ENCODE measurements at places on chromosomes 12 and 14.

DNA sequence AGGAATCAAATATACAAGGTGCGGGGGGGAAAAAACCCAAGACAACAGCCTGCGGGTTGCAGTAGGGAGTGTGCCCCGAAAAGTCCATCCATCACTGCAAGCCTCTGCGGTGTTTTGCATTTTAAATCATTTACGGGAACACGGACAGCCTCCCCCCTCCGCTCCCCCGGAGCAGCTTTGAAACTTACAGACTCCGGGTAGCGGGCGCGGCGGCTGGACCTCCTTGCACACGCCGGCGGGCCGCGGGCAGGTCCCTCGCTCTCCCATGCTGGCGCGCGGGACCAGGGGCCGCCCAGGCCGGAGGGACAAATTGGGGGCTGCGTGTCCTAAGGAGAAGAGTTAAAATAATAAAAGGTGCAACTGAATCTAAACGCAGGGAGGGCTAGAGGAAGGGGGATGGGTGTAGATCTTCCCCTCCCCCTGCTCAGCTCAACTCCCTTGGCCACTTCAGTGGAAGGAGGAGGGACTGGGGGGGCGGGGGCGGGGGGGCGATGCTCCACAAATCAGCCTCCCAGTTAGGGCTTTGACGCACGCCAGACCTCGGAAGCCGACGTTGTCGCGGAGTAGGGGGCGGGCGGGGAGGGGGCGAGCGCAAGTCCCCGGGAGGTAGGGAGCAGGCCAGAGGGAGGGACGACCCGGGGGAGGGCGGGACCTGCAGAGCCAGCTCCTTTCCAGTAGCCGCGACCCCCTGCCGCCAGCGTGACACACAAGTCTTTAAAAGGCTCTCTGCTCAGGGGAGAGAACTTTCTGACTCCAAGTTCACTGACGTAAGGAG, at the start of gene KCNJ8:
KCNJ8 (minus strand) TSS at position 349 of the 775 bp plus-strand sequence. CDS start 1,090 bp downstream, outside the sequence.
- peak; percentile 74 for DNase-seq

GRCh38 chr12:69610729-69611128, at the start of gene LRRC10:
Gene LRRC10 (minus strand): TSS chr12:69610907. CDS start chr12:69610838, 69 bp downstream.
- no peak for DNase-seq

- no peak for DNase-seq
Observed at GRCh38 chr12:26009593-26009992, 51.1 kb downstream of the RASSF8 start.

- DNase-seq: no peak
Observed at GRCh38 chr12:98424726-98425401, 90.5 kb upstream of the TMPO start.

GRCh38 chr14:37597538-37597913, 2.1 kb downstream of the TTC6 start:
- DNase-seq: no peak

- DNase-seq: no peak
Observed at GRCh38 chr12:48828293-48828692, 10.0 kb downstream of the CACNB3 start.

GRCh38 chr14:33774723-33775470, 176.0 kb downstream of the EGLN3 start:
- DNase-seq: no peak

GRCh38 chr12:13082861-13083260, 20.6 kb downstream of the GSG1 start:
- no peak for DNase-seq

DNA sequence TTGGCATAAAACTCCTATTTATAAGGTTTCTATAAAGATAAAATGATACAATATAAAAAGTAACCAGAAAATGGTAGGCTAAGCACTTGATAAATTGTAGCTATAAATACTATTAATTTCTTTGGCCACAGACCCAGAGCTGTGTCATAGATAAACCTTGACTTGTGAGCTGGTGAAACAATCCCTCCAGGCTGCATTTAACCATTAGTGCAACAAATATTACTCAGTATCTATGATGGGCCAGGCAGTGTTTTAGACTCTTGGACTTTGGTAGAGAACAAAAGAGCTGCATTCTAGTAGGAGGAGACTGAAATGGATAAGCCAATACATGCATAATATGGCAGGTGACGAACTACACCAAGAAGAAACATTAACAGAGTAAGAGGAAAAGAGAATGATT, 178.1 kb downstream of the BTG1 start:
- DNase-seq: no peak

- DNase-seq: peak; percentile 44
Observed at GRCh38 chr12:109732321-109733305, 19.0 kb downstream of the FAM222A start.

DNA sequence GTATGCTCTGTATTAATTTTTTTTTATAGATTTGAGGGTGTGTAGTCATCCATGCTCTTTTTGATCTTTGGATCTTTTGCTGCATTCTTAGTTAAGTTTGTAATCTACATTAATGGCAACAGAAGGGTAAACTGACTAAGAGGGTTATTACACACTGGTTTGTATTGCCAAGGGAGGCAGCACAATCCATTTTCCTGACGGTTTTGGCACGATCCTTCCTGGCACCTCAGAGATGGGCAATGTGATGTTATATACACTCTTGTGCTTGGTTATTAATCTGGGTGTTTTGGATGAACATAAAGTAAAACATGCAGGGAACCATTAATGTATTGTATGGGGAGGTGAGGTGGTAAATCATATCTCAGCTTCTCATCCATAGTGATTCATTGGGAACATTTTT, 98.8 kb upstream of the SLC38A2 start:
- DNase-seq: no peak

- DNase-seq: no peak
Observed at GRCh38 chr12:11071414-11071813, 9.3 kb upstream of the TAS2R46 start.

DNA sequence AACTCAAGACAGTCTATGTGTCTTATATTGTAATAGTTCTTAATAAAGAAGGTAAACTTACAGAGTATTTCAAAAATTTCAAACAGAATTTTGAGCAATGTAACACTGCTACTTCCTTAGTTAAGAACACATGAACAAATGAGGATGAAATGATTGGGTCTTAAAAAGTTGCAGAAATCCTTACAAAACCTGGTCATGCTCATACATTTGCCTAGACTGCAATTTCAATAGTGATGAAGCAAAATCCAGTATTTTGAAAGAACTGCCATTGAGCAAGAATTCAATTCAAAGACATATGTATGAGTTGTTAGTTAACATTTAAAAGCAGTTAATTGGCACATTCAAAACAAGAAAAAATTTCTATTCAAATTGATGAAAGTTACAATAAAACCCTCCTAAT, 17.8 kb upstream of the HIF1A start:
- DNase-seq: no peak

DNA sequence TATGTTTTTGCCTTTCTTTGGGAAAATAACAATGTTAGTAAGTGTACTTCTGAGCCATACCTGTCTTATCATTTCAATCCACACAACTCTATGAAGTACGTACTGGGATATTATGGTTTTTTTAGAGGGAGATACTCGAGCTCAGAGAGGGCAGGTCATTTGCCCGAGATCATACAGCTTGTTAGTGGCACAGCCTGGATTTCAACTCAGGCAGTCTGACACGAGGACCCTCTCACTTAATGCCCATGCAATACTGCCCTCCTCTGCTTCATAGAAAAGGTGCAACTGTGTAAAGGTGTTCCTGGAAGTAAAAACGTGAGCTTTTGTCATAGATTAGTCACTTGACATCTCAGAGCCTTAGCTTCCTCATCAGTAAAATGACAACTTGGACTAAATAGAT, 128.0 kb downstream of the NDUFA12 start:
- no peak for DNase-seq

DNA sequence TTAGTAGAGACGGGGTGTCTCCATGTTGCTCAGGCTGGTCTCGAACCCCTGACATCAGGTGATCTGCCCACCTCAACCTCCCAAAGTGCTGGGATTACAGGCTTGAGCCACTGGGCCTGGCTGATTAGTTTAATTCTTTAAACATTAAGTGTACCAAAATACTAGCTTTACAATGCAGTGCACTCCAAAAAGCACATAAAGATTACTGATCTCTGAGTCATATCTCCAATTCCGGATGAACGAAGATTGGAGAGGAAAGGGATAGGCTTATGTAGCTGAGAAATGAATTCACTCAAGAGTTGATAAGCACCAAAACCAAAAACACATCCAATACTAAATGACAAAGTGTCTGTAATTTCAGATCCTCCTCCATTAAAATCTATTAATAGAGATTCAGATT, 15.1 kb downstream of the NAV3 start:
- DNase-seq: no peak

GRCh38 chr12:52440821-52441319, 6.7 kb upstream of the KRT75 start:
- DNase-seq: no peak

GRCh38 chr14:24900269-24901100, 149.5 kb downstream of the STXBP6 start:
- DNase-seq: no peak

- DNase-seq: no peak
Observed at GRCh38 chr14:36208690-36209278, 32.3 kb upstream of the PTCSC3 start.

DNA sequence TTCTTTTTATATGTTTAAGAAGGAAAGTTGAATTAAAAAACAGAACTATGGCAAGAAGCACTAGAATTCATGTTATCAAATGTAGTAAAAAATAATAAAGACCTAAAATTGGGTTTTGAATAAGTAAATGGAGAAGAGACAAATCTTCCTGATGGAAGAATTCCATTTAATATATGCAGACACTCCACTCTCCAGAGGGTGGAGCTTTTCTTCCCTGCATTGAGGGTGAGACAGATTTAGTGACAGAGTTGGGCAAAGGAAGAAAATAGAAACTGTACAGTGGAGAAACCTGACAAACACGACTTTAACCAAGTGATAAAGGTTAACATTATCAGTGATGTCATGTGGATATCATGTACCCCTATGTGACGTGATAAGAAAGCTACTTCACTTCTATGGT, 217.6 kb downstream of the PRKD1 start:
- DNase-seq: no peak

GRCh38 chr12:19775241-19775640, 335.9 kb downstream of the AEBP2 start:
- no peak for DNase-seq

DNA sequence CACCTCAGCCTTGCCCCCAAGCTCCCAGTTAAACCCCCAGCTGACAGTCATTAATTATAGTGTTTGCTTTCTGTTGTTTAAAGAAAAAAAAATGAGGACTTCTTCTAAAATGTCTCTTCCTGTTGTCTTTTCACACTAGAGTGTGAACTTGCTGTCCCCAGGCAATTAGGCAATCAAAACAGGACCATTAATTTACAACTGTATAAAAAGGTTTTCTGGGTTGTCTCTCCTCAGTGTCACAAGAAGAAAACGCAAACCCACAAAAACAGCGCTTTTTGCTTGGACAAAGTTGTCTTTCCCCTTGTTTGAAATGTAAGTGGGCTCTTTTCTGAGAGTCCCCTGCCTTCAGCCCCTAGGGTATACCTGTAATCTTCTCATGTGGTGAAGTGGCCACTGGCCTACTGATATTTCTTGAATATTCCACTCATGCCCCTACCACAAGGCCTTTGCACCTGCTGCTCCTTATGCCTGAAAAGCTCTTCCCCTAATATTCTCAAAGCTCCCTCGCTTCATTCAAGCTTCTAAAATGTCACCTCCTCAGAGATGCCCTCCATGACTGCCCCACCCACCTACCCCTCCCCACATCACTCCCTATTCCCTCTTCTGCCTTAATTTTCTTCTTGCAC, 158.9 kb upstream of the PWP1 start:
- DNase-seq: no peak

Data from spleen (tissue), 13 donors.